ENCODE measurements at places on chromosomes 5 and 9.

- DNase-seq = peak; percentile 59
Measured at GRCh38 chr9:118962426-118962825, 406.8 kb downstream of the BRINP1 start.

GRCh38 chr9:85900504-85901201, 40.3 kb upstream of the NAA35 start:
- DNase-seq = peak; percentile 4

DNA sequence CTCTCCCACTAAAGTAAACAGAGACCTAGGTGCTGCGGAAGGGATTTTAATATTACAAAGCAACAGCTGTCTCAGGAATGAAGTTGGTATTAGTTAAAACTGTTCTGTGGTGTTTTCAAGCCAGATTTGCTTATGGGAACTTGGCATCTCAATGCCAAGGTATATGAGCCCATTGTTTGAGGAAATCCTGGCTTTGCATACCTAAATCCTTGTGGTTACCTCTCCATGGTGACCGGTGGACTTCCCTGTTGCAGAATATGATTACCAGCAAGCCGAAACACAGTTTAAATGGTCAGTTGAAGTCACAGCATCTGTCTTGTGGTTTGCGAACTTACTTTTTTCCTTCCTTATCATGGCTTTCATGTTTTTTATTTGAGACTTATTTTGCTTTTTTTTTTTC, 62.3 kb upstream of the TXNDC8 start:
- no peak for DNase-seq

GRCh38 chr5:94425396-94425795, 193.0 kb downstream of the KIAA0825 start:
- DNase-seq = no peak

DNA sequence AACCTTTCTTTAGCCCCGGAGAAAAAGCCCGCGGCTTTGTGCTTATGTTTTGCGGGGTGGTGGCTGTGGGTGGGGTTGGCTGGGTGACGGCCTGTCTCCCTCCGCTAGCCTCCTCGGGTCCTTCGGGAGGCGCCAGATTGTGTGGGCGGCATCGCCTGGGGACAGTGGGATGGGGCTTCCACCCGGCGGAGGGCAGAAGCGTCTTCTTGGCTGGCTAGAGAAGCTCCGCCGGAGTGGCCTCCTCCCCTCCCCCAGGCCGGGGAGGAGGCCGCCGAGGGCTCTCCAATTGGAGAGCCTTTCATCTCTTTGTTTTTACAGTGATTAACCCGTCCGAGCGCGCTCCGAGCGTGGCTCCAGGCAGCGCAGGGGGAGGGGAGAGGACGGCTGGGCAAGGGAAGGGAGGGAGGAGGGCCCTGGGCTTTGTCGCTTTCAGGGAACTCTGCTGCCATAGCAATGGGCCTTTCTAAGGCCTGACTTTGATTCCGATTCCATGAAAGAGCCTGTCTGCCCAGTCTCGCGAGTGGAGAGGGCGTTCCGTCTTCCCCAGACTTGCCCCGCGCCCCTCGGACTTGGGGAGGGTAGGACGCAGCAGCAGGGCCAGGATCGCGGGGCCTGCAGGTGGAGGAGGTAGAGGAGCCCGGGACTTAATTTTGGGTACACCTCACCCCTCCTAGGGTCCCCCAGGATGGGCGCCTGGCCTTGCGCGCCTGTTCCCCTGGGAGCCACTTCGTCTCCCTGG, 36.7 kb upstream of the TIFAB start:
- peak; percentile 67 for DNase-seq

- peak; percentile 1 for DNase-seq
Measured at GRCh38 chr5:85000671-85001070, 616.0 kb upstream of the EDIL3 start.

DNA sequence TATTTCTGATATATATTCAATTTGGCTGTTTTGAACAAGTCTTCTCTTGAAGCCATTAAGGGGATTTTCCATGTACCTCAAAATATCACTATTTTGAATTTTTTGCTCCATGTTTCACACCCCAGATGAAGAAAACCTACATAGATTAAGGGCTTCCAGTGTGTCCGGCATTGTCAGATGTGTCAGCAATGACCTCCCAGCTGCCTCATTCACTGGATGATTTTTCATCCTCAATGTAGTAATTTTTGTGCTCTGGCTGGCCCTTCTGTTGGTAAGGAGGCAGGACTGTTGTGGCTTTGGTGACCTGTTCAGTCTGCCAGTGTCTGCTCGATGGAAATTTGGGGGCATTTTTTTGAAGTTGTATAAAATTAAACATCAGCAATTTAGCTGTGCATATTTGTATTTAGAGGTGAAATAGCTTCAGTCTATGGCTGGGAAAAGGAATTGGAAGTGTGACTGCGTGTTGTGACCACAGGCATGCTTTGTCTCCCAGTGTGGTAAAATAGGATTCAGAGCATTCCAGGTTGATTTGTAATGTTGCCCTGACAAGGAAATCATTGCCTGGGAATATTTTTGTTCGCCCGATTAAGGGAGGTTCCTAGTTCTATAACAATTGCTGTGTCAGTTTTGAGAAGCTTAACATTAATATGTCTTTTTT, 312.4 kb downstream of the ARHGEF28 start:
- peak; percentile 97 for DNase-seq

GRCh38 chr5:56817263-56818014, 2.1 kb downstream of the MAP3K1 start:
- no peak for DNase-seq

DNA sequence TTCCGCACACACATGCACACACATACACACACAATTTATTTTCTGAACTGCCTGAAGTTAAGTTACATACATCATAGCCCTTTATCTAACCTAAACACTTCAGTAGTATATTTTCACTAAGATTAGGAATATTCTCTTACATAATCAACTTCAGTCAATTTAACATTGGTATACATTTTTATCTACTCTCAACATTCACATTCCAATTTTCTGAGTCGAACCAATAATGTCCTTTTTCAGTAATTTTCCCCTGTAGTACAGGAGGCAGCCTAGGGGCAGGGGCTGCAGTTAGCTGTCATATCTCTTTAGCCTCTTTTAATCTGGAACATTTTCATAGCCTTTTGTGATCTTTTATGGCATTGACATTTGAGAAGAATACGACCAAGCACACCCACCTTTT, 150.1 kb downstream of the DAB2IP start:
- no peak for DNase-seq

- DNase-seq = no peak
Measured at GRCh38 chr9:131552030-131552429, 6.7 kb downstream of the PRRT1B start.

DNA sequence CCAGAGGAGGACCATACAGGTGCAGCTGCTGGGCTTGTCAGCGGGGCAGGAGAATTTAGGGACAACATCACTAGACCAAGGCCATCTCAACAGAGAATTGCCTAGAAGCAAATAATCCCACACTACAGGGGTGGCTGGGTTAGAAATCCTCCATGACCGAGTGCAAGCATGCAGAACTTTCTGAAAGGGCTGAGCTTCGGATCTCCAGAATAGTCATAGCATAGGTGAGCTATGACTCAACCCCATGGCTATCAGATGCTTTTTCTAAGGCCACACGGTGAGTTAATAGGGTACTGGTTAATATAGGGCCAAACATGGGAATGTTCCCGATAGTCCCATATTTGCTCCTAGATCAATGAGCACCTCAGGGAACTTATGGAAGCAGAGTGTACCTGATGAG, 4.2 kb downstream of the KCNIP1 start:
- no peak for DNase-seq

- no peak for DNase-seq
Measured at GRCh38 chr9:133387680-133388079, 11.5 kb downstream of the STKLD1 start.

All from fibroblast of skin of right quadriceps (primary cell).